H9 (cell line): ENCODE measurements at places on chromosomes 16 and 17. TPM values are rescaled to one million over a fixed set of nuclear protein-coding genes. Genes with fewer than 3 reads are reported as not detected.
A peak's percentile ranks its signal among the peaks of the same experiment; 100 is the strongest.

- H3K27me3 ChIP-seq: no peaks in the 10 kb centered on the region
- H3K27ac ChIP-seq: no peak overlapping the region
- DNase-seq: no peak
- H3K4me3 ChIP-seq: peak overlapping the region; percentile 51; the same call in 2 of the 3 replicates
- H3K4me1 ChIP-seq: no peaks in the 10 kb centered on the region; the same call in 1 of the 2 replicates
These were observed 115.6 kb upstream of the SDK2 start for GRCh38 chr17:73759734-73760438.

The TBC1D3K gene
- total RNA-seq: not detected in 2 replicates

- peak within 1 kb of the TSS; percentile 94 for H3K4me3 ChIP-seq
- H3K36me3 ChIP-seq: no peaks in the 10 kb centered on the region; the same call in 1 of the 2 replicates
- H3K4me1 ChIP-seq: peaks cover 3% of the 10 kb centered on the region; the same call in 1 of the 2 replicates
- no peaks in the 10 kb centered on the region for H3K27me3 ChIP-seq
- DNase-seq: peak; percentile 98
These were observed at the start of gene MCRIP1 for GRCh38 chr17:81833160-81833920. Gene MCRIP1, minus strand, starts transcription at chr17:81833291. Its CDS starts 8,785 bp downstream, at chr17:81824506.

- H3K4me1 ChIP-seq: no peaks in the 10 kb centered on the region
- DNase-seq: no peak
- H3K36me3 ChIP-seq: no peaks in the 10 kb centered on the region
- no peaks in the 10 kb centered on the region for H3K27me3 ChIP-seq
- H3K27ac ChIP-seq: no peak overlapping the region
- H3K4me3 ChIP-seq: no peak overlapping the region
These were observed 242.0 kb downstream of the FTO start for GRCh38 chr16:53945996-53946395.
